ENCODE measurements at places on chromosomes 3 and 15.

GRCh38 chr15:67322481-67322880 lies 67.9 kb downstream of the IQCH start:
- no peak for DNase-seq

- DNase-seq, result no peak
These were observed 292.7 kb upstream of the PROK2 start for GRCh38 chr3:72077473-72078259.

GRCh38 chr15:77599899-77600298 lies 32.8 kb downstream of the LINGO1 start:
- DNase-seq, result no peak

GRCh38 chr3:170043506-170043905 lies 5.7 kb downstream of the GPR160 start:
- no peak for DNase-seq

GRCh38 chr3:190807719-190808375 lies 54.6 kb downstream of the GMNC start:
- no peak for DNase-seq

- no peak for DNase-seq
These were observed 780 bp downstream of the TIPARP start for GRCh38 chr3:156674911-156675829.

GRCh38 chr15:73328981-73329380 lies 39.8 kb downstream of the HCN4 start:
- DNase-seq, result no peak

- DNase-seq, result no peak
These were observed 490.9 kb upstream of the CFAP20DC start for GRCh38 chr3:59540696-59541095.

DNA sequence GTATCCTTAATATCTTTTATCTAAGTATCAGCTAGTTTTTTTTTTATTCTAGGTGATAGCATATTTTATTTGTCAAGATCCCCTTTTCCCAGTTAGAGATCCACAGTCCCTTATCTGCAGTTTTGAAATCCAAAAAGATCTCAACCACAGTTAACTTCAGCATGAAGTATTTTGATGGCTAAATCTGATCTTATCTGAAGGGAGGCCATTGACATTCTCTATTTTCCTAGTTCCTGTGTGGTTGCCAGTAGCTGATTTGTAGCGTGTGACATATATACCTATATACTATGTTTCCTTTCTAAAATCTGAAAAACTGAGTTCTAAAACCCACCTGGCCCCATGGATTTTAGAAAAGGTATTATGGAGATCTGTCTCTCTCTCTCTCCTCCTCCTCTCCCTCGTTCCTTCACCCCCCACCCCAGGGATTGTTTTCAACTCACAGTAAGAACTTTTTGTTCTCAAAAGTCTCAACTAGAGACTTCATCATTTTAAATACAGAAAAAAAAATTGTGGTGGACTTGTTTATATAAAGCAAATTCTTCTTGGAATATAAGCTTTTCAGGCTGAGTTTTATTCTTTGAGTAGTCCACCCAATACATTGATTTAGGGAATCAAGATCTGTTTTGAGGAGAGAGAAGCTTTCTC lies 12.3 kb downstream of the TCF12 start:
- no peak for DNase-seq

DNA sequence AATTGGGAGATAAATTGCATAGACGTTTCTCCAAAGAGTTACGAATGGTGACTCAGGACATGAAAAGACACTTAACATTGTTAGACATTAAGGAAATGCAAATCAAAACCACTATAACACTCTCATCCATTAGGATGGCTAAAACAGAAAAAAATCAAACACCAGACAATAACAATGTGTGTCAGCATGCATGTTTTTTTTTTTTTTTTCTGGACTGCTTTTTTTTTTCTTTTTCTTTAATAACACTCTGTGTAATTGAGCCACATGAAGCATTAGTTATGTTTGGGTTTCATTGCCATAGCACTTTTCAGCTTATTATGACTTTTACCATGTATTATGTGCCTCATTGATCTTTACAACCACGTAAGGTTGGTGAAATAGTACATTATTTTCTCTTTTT lies 95.0 kb downstream of the NFKBIZ start:
- DNase-seq, result no peak

DNA sequence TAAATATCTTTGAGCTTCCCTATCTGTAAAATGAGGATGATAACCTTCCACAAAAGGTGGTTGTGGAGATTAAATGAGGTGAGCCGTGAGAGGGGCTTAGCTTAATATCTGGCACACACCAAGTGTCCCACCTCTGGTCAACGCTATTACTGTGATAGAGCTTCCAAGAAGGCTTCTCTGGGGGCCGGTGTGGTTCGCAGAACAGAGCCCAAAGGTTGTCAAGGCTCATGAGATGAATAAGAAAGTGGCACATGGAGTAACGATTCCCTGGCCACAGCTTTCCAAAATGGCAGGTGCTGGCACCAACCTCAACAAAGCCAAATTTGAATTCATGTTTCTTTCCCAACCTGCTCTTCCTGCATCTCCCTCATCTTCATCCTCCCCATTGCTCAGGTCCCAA lies 10.4 kb downstream of the KY start:
- DNase-seq, result no peak

DNA sequence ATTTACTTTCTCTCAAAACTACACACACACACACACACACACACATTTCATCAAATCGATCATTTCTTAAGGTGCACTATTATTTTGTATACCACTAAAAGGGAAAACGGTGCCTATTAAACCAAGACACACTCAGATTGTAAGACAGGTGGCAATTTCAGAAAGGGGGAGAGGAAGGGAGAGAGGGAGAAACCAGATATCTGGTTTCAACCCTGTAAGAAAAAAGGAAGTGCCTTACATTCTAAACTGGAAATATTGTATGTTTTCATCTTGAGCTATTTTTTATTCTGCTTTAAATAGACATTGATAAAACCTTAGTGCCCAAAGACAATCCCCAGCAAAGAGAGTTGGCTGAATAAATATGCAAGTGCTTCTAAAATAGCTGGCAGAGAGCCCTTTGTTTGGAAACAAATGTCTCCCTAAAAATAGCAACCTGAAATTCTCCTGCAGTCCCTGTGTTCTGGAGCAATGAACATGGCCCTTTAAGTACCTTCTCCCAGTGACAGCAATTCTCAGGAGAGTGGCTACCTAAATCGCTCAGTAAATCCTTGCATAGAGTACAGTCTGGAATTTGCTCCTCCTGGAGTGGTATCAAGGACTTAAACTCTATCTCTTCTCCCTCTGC lies 85.7 kb downstream of the RARB start:
- DNase-seq, result no peak

GRCh38 chr3:54891540-54891897 lies 36.3 kb downstream of the LRTM1 start:
- DNase-seq, result no peak

DNA sequence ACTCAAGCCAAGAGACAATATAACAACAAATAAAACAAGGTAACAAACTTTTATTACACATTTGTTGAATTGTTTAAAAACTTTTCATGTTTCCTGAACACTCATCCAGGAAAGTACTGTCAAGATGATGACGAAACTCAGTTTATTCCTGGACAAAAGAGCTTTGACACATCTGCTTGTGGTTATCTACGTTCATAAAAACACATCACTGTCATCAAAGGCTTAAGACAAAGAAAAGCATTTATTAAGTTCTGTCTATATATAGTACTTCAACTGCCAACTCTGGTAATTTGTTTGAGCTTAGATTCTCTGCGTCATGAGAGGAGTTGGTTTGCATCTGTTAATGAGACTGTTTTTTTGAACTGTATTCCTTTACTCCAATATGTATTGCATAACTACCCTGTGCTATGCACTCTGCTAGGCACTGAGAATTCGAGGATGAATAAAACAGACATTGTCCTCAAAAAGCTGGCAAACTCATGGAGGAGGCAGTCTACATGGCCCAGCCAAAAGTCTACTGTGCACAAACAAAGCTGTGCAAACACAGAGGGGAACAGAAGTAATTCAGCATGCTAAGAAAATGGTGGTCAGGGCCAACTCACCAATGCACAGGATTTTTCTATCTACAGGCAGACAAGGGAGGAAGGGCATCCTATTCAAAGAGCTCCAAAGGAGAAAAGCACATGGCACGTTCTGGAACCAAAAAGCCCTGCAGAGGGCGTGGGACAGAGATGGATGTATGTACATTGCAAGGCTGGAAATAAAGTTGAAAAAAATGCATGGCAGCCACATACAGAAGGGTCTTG lies 21.5 kb downstream of the PLD1 start:
- DNase-seq, result no peak

- no peak for DNase-seq
These were observed 17.2 kb downstream of the RASGRP1 start for GRCh38 chr15:38547255-38547997.

GRCh38 chr15:90942354-90943120 lies 7.5 kb downstream of the UNC45A start:
- DNase-seq, result no peak

- no peak for DNase-seq
These were observed 17.3 kb upstream of the GBE1 start for GRCh38 chr3:81778678-81779182.

DNA sequence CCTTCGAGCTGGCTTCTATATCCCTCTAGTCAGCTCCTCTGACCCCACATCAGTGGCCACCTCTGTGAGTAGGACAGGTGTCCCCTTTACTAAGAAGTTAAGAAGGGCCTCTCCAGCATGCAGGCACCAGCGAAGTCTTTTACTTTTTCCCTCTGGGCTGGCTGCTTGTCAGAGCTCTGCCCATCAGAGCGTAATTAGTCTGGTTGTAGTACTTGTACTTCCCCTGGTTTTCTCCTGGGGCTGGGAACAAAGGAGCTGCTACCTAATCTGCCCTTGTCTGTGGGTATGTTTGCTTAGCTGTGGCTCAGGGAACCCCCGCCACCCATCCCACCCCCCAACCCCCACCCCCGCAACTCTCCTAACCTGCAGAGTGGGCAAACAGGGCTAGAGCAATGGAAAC lies 27.4 kb upstream of the ALPK3 start:
- DNase-seq, result no peak

GRCh38 chr3:44984335-44984734 lies 8.3 kb downstream of the EXOSC7 start:
- DNase-seq, result no peak

DNA sequence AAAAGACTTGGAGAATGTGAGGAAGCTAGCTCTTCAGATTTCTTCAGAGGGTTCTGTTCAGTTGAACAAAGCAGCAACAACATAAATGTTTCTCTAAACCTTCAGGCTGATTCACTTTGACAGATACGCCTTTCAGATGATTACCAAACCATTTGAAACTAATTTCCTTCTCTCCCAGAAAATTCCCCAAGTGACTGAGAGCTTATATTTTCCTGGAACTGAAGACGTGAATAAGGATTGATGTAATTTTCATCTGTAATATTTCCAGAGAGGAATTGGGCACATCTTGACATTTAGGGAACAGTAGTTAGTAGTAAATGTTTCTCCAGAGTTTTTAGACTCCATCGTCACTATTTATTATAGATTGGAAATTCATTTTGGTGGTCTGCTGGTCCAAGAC lies 108.6 kb upstream of the AADACL2 start:
- DNase-seq, result no peak

GRCh38 chr15:44501768-44502366 lies 35.1 kb upstream of the EIF3J start:
- no peak for DNase-seq

DNA sequence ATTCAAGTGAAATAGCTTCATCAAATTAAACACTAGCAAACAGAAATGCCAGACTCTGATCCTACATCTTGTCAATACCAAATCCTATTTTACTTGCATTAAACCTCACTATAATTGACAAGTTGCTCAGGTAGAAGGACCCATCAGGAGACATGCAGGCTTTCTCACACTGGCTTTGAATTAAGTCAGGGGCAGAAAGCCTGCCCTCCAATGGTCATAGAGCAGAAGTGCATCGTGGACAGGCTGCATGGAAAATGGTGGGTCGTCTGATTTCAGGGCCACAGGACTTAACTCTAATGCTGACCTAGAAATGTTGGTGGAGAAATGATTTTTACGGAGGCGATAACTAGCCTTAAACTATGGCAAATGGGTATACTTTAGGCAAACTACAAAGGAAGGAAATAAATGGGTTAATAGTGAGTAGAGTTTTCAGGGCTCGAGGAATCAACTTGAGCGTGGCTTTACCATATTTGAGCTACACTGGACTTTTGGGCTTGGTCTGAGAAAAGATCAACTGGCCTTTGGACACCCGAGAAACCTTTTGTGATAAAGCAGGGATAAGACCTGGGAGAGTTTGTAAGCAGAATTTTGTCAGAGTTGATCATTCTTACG lies 283.9 kb downstream of the GRM7 start:
- DNase-seq, result no peak

DNA sequence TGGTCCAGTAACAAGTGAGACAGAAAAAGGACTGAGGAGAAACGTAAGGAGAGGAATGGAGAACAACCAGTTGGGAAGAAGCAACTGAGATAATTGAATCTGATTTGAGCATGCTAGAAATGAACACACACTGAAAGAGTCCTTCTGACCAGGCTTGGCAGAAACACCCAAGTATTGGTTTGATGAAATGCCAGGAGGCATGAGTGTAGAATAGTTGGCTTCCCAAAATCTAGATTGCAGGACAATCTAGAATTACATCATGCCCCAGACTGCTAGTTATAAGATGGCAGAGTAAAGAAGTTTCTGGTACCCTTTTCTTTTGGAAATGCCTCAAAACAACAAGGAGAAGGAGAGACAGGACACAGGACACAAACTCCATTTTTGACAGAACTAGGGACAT lies 189.7 kb upstream of the STT3B start:
- no peak for DNase-seq

DNA sequence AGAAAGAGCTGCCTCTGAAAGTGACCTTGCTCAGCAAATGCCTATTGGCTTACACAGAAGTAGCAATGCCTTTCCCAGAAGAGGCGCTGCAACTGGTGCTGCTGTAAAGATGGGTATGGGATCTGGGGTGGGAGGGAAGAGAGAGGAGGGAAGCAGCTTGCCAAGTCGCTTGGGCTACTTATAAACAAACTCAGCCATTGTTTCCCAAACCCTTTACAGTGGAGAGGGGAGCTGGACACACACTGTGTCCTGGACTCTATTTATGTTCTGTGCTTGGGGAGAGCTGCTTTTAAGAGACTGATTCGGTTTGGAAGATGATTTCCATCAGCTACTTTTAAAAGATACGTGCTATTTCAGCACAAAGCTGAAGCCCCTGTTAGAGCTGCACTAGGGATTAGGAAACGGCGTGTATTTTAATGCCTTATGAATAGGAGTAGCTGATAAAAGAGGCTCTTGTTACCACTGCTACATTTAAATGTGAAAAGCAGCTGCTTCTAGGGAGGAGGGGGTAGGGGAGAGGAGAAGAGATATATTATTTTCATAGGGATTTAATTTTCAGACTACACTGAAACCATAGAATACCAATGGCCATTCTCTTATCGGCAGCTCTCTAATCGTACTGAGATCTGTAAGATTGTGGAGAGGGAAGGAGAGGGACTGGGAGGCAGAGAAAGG lies 440.6 kb downstream of the MCTP2 start:
- no peak for DNase-seq

GRCh38 chr3:114706591-114707232 lies 412.9 kb downstream of the TIGIT start:
- DNase-seq, result no peak

- DNase-seq, result no peak
These were observed 71.5 kb downstream of the RAD18 start for GRCh38 chr3:8891774-8892173.

GRCh38 chr3:20103731-20104130 lies 63.5 kb downstream of the KAT2B start:
- no peak for DNase-seq

Data from activated CD8-positive, alpha-beta memory T cell treated with anti-CD3 and anti-CD28 coated beads for 1 hour (primary cell).